ENCODE measurements at places on chromosomes 3 and 15.

DNA sequence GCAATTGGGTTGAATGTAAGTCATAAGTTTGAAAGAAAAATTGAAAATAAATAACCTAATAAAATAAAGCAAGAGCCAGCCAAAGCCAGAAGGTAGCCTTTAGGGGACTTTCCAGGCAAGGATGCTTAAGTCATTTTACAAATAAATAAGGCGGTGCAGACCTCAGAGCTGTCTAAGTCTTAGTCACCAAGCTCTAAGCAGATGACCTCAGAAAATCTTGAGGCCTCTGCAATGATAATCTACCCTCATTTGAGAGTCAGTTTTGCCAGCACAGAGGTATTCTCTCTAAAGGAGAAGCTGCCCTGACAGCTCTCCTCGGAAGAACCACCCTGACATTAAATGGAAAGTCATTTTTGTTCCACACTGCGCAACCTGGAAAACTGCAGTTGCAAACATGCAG lies 113.9 kb downstream of the OXNAD1 start:
- no peak for DNase-seq

DNA sequence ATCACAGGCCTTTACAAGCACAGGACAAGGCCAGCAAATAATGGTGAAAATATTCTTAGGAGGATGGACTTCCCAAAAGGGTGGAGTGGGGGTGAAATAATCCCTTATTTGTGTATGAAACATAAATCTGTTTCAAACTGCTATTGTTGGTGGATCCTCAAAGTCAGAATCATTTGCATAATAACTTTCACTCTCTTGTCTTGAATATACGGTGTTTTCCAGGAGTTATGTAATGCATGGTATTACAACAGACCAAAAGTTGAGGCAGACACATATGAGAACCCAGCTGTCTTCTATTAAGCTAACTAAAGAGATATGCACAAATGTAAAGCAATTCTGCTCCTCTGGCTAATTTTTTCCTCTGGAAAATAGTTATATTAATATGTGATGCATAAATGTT lies 57.7 kb downstream of the PRTG start:
- DNase-seq, result no peak

DNA sequence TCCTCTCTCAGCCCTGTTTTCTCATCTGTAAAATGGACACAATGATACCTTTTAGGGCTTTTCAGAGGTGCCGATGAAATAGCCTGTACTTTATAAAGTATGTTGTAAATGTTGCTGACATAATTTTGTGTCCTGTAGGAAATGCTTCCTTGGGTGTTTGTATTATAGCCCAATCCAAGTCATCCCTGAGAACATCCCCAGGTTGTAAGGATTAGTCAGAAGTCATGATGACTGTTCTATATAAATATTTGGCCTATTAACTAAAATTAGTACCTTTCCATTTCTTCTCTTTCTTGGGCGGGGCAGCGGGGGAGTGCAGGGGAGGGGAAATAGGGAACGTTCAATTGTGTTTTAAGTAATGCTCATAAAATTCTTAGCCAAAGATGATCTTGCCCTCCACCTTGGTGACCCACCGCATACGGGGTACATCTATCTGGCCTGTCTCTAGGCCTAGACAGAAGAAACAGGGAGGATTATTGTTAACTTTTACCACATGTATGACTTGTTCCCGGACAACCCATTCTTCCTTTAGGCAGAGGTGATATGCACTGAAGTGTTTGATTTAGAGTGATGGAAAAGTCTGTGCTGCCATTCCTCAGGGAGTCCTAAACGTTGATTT lies 120.7 kb downstream of the VGLL4 start:
- DNase-seq, result no peak

DNA sequence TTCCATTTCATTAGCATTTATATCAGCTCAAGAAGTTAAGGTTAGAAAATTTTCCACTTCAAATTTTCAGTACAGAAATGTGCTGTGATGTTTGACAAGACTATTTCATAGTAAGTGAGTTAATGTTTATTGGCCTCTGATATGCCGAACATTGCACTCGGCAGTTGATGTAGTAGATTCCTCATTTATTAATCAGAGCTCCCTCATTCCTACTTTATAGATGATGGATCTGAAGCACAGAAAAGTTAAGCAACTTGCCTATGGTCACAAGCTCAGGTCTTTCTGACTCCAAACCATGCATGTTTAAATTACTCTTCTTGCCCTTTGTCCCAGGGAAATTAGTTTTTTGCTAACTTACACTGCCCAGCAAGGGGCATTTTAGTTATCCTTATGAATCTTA lies 92.0 kb downstream of the ATG7 start:
- DNase-seq, result no peak

GRCh38 chr3:114299421-114299820 lies 5.6 kb downstream of the TIGIT start:
- DNase-seq, result no peak

GRCh38 chr3:152113413-152113812 lies 155.3 kb upstream of the MBNL1 start:
- no peak for DNase-seq

GRCh38 chr3:18660059-18660458 lies 234.9 kb upstream of the SATB1 start:
- no peak for DNase-seq

DNA sequence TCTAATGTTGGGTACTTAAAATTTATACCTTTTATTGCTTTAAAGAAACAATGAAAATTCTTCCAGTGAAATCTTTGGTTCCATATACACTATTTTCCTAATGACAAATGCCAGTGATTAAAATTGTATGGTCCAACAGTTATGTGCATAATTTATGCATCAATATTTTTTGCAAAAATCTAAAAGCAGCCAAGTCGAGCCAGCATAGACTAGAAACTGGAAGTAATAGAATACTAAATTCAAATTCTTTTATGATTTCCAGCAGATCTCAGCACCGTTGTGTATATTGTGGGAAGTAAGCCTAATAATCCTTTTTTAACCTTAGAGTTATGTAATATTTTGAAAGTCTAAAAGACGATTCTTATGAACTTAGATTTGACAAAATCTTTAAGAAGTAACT lies 652.0 kb upstream of the GOLIM4 start:
- no peak for DNase-seq

GRCh38 chr3:193744822-193745684 lies 152.0 kb downstream of the OPA1 start:
- DNase-seq, result no peak

- DNase-seq, result no peak
Observed at GRCh38 chr15:85407421-85408269, 27.2 kb downstream of the AKAP13 start.

DNA sequence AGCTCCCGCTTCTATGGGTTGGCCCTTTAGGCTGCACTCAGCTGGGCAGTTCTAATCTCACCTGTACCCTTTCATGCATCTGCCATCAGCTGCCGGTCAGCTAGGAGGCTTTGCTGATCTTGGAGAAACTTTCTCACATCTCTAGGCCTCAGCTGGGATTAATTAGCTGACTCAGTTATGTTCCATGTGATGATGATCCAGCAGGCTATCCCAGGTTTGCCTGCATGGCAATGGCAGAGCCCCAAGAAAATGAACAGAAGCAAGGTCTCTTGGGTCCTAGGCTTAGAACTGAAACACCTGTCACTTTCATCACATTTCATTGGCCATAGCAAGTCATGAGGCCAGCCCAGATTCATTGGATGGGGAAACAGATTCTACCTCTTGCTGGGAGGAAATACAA lies 304.6 kb upstream of the TBC1D5 start:
- DNase-seq, result no peak

DNA sequence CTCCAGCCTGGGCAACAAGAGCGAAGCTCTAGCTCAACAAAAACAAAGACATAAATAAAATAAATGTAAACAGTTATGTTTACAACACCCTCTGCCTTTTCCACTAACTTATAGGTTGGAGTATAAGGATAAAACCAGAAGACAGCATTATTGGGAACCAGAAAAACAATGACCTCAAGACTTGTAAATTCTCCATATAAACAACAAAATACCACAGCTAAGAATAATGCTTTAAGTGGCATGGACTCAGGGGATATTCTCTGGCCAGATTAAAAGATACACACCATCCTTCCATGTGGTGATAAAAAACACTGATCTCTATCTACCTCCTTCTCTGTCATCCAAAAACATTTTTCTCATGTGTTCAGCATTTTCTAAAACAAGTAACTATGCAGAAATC lies 500.6 kb downstream of the MAGI1 start:
- DNase-seq, result no peak

DNA sequence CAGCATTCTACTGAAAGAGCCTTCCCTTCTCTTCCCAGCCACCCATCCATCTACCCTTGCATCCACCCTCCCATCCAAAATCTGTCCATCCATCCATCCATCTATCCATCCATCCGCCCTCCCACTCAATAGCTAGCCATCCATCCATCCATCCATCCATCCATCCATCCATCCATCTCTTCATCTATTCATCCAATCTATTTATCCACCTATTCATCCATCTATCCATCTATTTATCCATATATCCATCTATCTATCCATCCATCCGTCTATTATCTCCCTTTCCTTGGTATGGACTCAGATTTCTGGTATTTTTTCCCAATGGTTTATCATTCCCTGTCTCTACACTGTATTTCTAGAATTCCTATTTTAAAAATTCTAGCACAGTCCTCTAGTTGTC lies 46.1 kb upstream of the PPARG start:
- no peak for DNase-seq

DNA sequence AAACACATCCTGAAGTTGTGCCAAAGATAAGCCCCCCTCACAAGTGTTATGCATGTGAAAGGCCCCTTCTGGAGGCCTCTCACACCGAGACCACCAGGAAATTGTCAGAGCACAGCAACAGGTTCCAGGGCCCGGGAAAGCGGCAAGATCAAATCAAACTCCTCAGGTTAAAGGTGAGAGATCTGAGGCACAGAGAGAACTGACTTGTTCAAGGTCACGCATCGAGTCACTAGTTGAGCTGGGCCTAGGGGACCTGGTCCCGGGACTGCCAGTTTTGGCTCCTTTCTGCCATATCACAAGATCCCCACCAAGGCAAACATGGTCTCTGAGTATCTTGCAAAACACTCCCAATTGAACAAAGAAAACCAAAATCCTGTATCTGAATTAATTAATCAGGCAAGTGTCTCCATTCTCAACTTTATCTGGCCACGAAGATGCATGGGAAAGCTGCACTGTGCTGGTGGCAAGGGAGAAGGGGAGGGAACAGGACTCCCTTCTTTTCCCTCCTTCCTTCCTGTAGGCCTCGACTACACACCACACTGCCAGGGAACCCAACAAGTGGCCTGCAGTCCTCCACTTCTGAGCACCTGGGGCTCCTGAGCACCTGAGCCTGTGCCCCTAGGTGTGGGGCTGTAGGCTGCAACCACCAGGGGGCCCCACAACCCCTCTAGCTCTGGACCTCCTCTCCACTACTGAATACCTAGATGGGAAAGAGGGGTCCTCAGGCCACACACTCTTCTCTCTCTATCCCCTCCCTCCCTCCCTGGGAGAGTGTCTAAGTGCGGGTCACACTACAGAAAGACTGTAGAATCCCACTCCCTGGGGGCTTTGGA lies 37.3 kb downstream of the ANP32A start:
- no peak for DNase-seq

- DNase-seq, result no peak
Observed at GRCh38 chr15:35740761-35741160, 194.8 kb upstream of the DPH6 start.

GRCh38 chr15:39447346-39447745 lies 133.5 kb upstream of the THBS1 start:
- DNase-seq, result no peak

DNA sequence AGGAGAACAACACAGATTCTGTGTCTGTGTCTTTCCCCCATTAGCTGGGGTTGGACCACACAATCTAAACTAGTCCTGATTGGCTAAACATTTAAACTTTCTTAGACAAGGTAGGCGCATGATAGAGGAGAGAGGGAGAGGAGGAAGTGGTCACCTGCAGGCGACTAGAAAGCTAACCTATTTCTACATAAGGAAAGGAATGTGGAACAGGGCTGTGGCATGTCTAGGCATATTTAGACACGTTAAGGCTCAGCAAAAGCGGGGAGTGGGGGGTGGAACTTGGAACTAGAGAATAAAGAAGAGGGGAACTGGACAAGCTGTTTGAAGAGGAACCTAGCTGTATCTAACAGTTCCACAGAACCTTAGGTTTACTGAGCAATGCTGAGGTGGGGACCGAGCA lies 12.8 kb downstream of the LRRC28 start:
- no peak for DNase-seq

DNA sequence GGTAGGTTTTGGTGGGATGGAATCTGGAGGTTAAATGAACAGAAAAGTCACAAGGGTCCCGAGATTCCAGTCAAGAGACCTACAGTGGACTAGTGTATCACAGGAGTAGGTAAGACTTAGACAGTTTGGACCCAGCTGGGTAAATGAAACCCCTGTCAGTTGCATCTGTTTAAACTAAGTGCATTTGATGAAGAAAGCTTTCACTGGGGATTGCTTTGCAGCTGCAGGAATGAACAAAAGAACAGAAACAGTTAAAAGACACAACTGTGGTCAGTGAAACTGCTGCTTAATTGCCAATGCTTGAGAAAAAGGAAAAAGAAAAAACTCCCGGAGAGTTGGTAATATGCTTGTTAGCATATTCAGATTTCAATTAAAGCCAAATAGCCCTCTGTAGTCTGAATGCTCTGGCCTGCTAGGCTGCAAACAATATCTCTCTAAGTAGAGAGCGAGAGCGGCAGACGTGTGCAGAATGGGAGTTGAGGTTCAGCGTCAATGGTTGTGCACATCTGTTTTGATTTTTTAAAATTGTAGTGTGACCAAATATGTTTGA lies 37.1 kb downstream of the OXNAD1 start:
- no peak for DNase-seq

GRCh38 chr3:144058713-144059112 lies 87.1 kb downstream of the DIPK2A start:
- DNase-seq, result no peak

DNA sequence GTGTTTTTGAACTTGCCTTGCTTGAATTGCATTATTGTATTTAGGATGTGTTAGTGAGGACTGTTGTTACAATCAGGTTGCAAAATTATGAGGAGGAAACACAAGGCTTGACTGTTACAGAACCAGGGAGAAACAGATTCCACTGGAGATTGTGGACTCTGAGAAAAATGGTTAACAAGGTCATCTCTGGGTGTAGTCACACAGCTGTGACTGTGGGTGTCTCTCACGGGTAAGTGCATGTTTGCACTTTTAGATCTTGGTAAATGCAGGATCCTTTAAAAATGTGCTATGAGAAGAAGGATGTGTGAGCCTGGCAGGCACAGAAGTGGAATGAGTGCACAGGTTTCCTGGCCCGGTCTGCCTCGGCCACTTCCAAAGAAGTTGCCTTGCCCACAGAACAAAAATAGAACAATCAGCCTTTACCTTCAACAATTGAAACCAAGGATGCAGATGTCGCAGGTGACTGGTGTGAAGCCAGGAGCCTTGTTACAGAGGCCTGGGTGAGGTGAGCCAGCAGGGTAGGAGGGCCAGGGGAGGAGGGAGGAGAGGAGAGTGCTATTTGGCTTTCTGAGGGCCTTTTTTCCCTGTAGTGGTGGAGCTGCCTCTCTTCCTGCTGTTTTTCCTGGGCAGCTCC lies 68.0 kb downstream of the ABHD5 start:
- DNase-seq, result no peak

Data from stimulated activated CD8-positive, alpha-beta memory T cell treated with anti-CD3 and anti-CD28 coated beads, Interleukin-4, amount 100 ng/mL, for 1 hour (primary cell).